ENCODE measurements at places on chromosomes 12 and 14. TPM values are rescaled to one million over a fixed set of nuclear protein-coding genes. Genes with fewer than 3 reads are reported as not detected.
A peak's percentile ranks its signal among the peaks of the same experiment; 100 is the strongest.

NPFF gene
- not detected for polyA plus RNA-seq

GRCh38 chr14:49863487-49864281 is 11.1 kb upstream of the NEMF start:
- DNase-seq, result peak; percentile 48

DNA sequence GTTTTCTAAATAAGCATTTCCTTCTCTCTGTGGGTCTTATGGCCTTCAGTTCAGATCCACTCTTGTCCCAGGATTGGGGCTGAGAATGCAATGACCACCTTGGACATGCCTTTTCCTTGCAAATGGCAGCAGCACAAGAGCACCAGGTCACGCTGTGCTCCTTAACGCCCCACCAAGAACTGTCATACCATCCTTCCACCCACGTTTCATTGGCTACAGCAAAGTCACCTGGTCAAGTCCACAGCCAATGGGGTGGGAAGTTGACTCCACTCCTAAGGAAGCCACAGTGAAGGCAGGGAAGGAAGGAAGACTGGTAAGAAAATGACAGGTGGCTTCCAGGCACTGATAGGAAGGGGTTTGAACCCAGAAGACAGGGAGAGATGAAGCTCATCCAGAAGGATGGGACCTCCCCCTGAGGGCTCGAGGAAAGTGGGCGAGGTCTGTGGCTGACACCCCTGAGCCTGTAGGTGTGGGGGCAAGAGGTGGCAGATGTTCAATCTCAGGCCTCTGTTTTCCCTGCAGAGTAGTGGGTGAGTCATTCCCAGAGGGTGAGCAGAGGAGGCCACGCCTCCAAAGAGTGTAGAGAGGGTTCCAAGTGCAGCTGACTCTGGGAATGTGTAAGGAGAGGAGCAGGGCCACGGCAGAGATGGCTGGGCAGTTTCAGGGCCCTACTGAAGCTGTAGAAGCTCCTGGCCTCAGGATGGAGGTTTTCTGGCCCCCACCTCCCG is 113.5 kb upstream of the VRK1 start:
- DNase-seq, result no peak

DNA sequence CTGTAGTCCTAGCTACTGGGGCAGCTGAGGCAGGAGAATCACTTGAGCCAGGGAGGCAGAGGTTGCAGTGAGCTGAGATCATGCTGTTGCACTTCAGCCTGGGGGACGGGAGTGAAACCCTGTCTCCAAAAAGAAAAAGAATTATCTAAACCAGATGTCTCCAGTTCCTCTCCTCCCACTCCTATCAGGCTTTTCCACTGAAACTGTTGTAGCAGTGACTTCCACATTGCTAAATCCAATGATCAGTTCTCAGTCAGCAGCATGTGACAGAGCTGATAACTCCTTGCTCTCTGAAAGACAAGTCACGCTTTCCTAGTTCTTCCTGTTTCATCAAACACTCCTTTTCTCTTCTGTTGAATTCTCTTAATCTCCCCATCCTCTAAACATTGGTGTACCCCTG is 8.6 kb downstream of the SLC38A6 start:
- DNase-seq, result peak; percentile 71

ANG gene
- 43.6 TPM for polyA plus RNA-seq

- DNase-seq, result no peak
These were observed 22.0 kb downstream of the VSX2 start for GRCh38 chr14:74261288-74261687.

DNA sequence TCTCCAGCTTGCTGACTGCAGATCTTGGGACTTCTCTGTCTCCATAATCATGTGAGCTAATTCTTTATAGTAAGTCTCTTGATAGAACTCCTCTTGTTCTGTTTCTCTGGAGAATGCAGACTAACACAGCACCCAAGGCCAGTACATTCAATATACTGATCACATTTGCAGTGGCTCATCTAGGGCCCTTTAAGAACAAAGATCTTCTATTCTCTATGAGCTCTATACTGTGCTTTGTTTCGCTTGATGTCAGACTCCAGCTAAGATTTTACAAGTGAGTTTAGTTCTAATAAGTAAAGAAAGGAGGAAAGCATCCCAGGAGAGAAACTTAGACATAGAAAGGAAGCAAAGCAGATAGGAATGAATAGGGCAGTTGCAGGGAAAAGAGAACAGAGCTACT is 69.3 kb upstream of the TMPO start:
- no peak for DNase-seq

KRT7 gene
- polyA plus RNA-seq, result 8.6 TPM

- no peak for DNase-seq
These were observed 32.7 kb downstream of the DUSP6 start for GRCh38 chr12:89319606-89320005.

BATF gene
- polyA plus RNA-seq, result 0.67 TPM

DNA sequence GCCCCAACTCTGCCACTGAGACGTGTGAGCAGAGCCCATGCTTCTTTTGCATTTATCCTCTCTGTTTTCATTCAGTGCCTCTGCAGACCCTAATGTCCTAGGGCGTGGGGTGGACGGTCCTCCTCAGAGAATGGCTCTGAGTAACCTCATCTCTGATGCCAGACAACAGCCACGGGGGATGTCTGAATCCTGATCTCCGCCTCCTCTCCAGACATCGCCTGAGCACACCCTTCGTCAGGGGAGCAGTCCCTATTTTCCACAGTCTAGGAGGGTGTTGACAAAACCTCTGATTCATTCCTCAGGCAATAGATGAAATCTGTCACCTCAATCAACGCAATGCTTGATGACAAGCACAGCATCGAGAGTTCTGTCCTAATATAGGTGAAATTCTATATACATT is 109.2 kb upstream of the DYRK2 start:
- DNase-seq, result no peak

- DNase-seq, result no peak
These were observed 5.7 kb downstream of the MAP3K9 start for GRCh38 chr14:70803321-70804310.

G2E3 gene
- polyA plus RNA-seq, result 16.0 TPM

IL23A gene
- polyA plus RNA-seq, result 0.75 TPM

DNA sequence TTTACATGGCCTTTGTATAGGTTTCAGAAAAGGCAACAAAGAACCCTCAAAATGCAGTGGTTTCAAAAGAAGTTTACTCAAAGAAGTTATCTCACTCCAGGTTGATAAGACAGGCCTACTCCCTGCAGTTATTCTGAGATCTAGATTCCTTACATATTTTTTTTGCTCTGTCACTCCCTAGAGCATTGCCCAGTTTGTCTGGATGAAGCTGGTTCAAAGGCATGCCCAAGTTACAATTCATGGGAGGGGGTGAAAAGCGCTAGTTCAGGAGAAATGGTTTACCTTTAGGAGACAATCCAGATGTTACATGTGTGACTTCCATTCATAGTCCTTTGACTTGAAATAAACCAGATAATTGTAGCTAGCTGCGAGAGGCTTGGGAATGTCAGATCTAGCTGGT is 115.0 kb downstream of the TPH2 start:
- DNase-seq, result peak; percentile 23

TRPV4 gene
- polyA plus RNA-seq, result 0.76 TPM

AICDA gene
- 1.0 TPM for polyA plus RNA-seq

TMEM233 gene
- 0.51 TPM for polyA plus RNA-seq

- no peak for DNase-seq
These were observed 22.1 kb downstream of the PRKAB1 start for GRCh38 chr12:119689935-119690500.

KERA gene
- polyA plus RNA-seq, result 0.22 TPM

- DNase-seq, result no peak
These were observed 74.0 kb downstream of the PLEKHG3 start for GRCh38 chr14:64778104-64778754.

GRCh38 chr12:130788515-130788914 is 50.5 kb downstream of the STX2 start:
- DNase-seq, result no peak

- no peak for DNase-seq
These were observed 311.8 kb downstream of the RPAP3 start for GRCh38 chr12:47394070-47394469.

GRCh38 chr14:77085538-77085937 is 12.5 kb upstream of the CIPC start:
- DNase-seq, result no peak

GRCh38 chr14:22460461-22461195 is 128.4 kb downstream of the DAD1 start:
- DNase-seq, result no peak

DNA sequence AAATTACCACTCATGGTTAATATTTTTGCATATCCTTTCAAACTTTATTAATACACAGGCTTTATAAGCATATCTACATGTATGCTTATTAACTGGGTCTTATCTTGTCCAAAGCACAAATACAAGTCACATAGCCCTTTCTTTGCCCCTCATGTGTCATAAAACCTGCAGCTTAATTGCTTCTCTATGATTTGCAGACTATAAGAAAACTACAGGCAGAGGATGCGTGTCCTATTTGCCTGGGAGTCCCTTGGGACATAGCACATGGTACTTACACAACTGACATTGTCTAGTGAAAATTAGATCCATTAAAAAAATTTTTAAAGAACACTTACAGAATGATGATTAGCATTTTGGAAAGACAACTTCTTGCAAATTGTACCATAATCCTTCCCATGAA is 190.5 kb upstream of the PLEKHA5 start:
- DNase-seq, result no peak

KRT74 gene
- not detected for polyA plus RNA-seq

DNA sequence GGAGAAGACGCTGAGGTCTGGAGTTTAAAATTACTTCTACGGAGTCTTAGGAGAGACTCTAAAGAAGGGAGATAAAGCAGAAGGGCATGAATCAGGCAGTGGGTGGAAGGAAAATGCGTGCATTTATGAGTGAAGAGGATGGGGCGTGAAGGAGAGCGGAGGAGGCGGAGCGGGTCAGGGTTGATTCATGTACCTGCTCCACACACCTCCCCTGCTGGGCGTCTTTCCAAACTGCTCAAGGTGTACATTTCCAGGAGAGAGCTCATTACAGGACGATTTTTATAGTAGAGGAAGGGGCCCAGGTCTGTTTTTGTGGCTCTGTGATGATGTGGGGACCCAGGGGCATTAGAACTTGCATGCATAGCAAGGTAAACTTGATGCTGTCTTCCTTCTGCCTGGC is 65.0 kb upstream of the ASPG start:
- DNase-seq, result no peak

DNA sequence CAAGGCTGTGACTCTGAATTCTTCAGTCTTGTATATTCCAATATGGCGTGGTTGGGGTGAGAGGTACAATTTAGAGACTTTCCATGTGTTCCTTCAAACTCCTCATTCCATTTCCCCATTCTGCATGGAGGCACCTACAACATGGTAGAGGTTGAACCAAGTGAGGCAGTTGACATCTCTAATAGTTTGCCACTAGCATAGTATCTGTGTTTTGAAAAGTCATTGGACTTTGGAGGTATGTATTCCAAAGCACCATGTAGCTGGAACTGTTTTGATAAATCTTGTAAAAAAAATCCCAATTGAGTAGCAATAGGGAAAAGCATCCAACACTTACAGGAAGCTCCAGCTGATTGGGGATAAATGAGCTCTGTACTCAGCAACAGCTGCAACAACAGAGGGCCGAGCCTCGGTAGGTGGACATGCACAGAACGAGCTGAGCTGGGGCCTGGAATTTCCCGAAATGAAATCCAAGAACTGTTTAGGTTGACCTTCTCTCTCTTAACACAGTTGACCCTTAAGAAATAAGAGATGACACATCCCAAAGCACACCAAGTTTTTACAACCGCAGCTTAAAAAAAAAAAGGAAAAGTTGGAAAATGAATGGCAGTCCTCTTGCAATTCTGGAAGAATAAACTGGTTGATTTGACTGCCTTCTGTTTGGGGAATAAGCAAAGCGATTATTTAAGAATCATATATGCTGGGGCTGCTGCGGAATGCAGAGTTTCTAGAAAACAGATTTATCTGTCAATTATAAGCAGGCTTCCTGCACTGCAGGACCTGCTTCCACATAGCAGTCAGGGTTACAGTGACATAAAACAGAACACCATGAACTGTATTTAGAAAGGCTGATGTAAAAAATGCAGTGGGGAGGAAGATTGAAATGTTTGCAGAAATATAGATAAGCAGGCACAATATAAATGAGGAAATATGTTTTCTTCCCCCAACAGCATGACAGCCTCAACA is 194.6 kb upstream of the KRR1 start:
- DNase-seq, result peak; percentile 41

DNA sequence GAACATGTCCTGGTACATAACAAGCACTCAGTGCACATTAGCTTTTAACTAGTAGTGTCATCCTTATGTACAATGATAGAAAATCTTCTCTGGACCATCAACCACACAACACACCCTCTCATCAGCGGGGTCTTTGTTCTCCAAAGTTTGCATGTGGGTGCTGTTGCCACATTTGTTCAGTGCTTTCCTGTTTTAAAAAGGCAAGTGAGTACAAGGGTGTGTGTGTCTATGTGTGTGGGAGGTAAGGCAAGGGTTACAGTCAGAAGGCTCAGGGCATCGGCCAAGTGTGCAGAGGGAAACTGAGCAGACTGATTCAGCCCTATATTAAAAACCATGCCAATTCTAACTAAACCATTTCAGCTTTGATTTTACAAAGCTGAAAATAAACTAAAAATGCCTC is 17.9 kb downstream of the KRT76 start:
- DNase-seq, result no peak

HOXC9 gene
- polyA plus RNA-seq, result 0.51 TPM

DNA sequence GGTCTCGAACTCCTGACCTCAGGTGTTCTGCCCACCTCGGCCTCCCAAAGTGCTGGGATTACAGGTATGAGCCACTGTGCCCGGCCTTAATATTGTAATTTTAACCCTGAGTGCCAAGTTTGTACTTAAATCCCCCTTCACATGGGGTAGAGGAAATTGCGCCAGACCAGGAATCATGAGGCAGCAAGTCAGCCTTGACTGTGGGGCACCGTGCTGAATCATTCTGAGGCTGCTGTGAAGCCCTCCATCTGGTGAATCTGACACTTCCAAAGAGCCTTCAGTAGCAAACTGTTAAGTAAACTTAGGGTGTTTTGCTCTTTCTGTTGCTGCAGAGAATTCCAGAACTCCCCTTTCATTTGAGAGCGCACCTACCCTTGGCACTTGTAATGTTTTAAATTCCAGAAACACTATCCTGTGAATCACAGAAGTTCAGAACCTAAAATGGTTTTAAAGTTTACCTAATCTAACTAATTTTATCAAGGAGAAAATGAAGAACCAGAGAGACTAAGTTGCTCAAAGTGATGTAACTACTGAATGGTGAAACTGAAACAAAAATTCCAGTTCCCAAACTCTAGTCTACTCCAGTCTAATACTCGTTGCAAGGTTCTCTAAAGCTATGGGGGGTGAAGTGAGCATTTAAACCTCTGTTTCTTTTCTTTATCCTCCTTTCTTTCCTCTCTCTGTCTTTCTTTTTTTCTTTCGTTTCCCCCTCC is 7.5 kb downstream of the HEBP1 start:
- DNase-seq, result peak; percentile 50

KRT1 gene
- polyA plus RNA-seq, result 0.51 TPM

- DNase-seq, result no peak
These were observed 1.4 kb downstream of the ASIC1 start for GRCh38 chr12:50058743-50059312.

Measured in large intestine (tissue), 12 donors.